ENCODE measurements at places on chromosomes 2 and 18.

GRCh38 chr18:49959176-49959575 is 145.8 kb upstream of the ACAA2 start:
- DNase-seq = no peak

- DNase-seq = no peak
Observed at GRCh38 chr18:77220726-77221125, 28.9 kb upstream of the GALR1 start.

DNA sequence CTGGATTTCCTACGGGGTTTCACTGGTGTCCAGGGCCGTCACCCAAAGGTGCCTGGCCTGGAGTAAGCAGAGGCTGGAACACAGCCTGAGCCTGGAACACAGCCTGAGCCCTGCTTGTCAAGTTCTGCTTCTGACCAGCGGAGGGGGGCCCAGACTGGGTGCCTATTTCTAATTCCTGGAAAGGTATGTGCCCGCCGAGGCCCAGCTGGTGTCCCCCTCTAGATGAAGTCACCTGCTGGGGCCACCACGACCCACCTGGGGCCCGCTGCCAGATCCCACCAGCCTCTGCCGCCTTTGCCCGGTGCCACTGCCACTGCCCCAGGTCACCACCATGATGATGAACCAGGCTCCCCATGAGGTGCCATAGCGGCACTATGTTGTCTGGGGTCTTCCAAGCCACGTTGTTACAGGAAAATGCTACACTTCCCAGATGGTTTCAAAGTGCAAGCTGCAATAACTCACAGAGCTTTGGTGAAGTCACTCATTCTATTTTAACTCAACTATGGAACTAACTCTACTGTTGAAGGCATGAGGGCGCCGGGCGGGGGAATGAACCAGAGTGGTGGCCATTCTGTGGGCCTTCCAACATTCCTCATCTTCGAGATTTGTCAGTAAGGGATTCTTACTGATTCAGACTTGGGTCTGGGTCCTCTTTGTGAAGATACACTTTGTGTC is 40.9 kb upstream of the LAPTM4A start:
- DNase-seq = no peak

- no peak for DNase-seq
Observed at GRCh38 chr18:63192126-63192884, 127.3 kb downstream of the BCL2 start.

DNA sequence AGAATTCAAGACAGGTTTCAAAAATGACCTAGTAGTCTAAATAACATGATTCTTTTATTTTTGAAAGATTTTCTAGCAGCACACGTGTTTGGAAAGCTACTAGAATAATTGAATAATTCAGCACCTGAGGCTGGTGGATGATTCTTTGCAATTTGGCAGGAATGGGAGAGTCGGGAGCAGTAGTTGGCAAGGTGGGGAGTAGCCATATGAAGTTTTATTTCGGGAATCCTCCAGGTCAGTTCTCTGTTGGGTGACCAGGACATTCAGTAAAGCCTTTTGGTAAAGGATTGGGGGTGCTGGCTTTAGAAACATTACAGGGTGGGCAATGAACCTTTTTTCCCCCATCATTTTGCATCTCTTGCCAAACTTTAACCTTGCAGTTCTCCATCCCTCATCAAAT is 75.0 kb upstream of the LYPD6B start:
- DNase-seq = no peak

GRCh38 chr18:10229458-10229857 is 225.0 kb upstream of the APCDD1 start:
- DNase-seq = no peak

GRCh38 chr18:51716277-51716676 is 518.8 kb upstream of the MEX3C start:
- no peak for DNase-seq

DNA sequence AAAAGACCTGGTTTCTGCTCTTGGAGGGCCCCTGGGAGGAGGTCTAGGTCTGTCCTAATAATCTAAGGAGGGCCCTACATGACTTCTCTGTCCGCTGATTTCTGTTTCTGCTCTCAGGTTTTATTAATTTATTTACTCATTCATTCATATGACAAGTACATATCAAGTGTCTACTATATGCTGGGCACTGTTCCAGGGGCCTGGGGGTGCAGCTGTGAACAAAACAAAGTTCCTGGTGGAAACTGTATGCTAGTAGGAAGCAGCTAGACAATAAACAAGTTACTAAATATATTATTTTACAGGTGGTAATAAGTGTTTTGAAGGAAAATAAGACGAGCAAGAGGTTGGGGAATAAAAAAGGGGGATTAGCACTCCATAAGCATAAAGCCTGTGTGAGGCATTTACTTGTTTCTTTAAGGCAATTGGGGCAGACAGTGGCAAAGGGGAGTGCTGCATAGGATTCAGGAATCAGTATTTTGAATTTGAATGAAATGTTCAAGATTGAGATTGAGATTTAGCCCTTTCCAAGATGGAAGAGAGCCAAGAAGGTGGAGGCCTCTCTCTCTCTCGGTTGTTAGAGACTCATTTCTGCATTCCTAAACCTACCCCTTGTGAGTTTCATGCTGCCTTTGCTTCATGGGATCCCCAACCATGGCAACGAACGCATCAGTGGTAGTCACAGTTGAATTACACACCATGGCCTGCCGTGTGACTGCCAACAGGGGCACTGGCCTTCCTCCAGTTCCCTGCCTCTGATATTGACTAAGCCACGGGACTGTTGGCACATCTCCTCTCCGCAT is 28.3 kb downstream of the DRC1 start:
- DNase-seq = peak; percentile 93

DNA sequence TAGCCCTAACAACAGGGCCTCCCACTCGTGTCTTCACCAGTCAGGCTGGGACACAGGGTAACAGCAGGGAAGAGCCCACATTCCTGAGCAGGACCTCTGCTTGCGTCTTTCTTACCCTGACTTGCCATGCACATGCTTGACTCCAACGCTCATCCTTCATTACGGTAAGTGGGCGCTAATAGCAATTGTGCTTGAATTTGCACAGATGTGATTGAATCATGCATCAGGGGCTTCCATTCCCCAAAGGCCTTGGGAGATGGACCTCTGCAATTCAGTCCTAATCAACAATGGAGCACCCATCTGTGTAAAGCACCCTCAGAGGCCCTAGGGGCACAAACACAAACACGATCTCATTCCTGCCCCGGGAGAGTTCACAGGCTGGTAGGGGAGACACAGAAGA is 13.5 kb downstream of the TEX51 start:
- DNase-seq = no peak

DNA sequence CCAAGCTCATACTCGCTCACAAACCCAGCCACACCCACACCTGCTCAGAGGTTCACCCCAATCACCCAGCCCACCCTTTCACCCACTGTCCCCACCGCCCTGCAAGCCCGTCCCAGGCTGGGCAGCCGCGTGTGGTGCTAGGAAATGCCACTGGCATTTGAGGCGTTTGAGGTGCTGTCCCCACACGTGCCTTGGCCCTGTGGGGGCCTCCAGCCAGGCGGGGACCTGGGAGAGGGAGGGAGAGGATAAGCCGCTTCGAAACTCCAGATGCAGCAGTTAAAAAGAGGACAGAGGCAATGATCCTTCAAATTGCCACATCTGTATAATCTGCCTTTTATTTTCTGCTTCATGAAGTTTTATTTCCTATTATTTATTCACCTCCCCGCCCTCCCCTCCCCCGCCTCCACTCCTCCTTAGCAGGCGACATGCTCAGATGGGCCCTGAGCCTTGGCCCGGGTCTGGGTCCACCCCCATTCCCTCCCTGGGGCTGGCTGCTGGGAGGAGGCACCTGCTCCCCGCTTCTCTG is 35.9 kb downstream of the PSD4 start:
- no peak for DNase-seq

DNA sequence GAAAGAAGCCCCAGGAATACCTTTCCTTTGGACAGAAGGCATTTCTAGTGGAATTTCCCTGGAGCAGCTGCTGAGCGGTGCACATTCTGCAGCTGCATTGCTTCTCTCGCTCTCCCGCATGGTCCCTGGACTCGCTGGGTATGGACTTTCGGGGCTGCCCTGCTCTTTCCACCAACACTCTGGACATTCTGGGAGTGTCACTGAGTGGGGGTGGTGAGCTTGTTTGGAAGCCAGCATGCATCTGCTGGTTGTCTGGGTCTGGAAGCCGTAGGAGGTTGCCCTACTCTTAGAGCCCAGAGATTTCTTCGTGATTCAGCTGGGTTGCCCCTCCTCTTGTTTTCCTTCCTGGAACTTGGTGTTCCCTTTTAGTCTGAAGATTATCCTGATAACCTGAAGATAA is 52.6 kb downstream of the TWIST2 start:
- DNase-seq = no peak

GRCh38 chr2:68870215-68870614 is 982 bp downstream of the BMP10 start:
- no peak for DNase-seq

GRCh38 chr2:101617796-101618195 is 79.7 kb upstream of the MAP4K4 start:
- DNase-seq = no peak

- no peak for DNase-seq
Observed at GRCh38 chr2:19790291-19790690, 111.5 kb downstream of the TTC32 start.

DNA sequence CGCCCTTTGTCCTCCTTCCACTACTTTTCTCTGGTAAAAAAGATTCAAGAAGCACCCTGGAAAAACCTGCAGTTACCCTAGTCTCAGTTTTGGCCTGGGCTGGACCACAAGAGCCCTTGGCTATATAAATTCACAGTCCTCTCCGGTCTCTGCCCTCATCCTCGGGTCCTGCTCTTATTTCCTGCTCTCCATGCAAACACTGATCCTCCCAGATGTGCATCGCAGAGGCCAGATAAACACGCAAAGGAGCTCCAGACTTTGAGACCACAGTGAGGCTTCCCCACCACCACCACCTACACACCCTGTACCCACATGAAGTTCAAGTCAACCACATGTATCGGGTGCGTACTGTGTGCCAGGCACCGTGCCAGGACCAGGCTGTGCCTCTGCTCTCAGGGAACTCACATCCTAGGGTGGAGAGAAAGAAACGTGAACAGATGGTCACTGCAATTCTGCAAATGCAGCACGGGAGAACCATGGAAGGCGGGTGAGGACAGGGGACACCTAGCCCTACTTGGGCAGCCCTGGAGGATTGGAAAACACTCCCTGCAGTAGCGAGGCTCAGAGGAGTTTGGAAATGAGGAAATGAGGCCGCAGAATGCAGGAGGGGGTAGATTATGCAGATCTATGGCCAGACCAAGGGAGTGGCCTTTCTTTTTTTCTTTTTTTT is 7.4 kb downstream of the CTDSP1 start:
- no peak for DNase-seq

GRCh38 chr2:207807516-207807915 is 37.8 kb upstream of the FZD5 start:
- no peak for DNase-seq

GRCh38 chr18:26556573-26556972 is 8.2 kb upstream of the KCTD1 start:
- no peak for DNase-seq

DNA sequence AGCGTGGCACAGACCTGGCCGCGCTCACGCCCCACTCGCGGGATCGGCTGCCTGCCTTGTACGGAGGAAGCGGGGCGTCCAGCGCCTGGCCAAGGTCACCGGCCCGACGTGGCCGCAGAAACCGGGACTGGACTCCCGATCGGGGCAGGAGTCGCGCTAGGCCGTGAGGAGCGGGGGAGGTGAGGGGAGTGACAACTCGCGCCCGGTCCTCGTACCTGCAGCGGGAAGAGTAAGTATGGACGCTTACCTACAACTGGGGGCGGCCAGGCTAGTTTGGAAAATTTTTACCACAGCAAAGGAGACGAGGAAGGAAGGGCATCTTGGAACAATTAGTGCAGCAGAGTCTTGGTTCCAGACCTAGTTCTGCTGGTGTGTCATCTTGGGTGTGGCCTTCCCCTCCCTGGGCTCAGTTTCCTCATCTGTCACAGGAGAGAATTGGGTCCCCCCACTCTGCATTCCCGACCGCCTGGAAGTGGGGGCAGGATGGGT is 693 bp downstream of the UBE2F start:
- no peak for DNase-seq

- peak; percentile 39 for DNase-seq
Observed at GRCh38 chr18:46148810-46149209, 44.6 kb downstream of the HAUS1 start.

GRCh38 chr2:142915502-142915901 is 38.0 kb downstream of the KYNU start:
- no peak for DNase-seq

DNA sequence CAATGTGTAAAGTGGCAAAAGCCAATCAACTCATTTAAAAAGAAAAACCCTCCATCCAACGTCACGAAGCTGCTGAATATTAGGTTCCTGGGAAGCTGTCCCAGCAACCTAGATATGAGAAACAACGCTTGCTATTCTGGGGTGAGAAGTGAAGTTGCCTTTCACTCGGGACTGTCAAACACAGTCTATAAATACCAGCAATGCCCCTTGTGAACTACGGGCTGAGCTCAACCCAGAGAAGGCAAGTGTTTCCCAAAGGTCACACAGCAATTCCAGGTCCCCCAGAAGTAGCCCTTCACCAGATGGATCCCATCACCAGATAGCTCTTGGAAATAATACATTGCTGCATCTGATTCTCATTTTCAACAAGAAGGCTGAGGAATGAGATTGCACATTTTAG is 67.9 kb downstream of the BCL11A start:
- DNase-seq = no peak

DNA sequence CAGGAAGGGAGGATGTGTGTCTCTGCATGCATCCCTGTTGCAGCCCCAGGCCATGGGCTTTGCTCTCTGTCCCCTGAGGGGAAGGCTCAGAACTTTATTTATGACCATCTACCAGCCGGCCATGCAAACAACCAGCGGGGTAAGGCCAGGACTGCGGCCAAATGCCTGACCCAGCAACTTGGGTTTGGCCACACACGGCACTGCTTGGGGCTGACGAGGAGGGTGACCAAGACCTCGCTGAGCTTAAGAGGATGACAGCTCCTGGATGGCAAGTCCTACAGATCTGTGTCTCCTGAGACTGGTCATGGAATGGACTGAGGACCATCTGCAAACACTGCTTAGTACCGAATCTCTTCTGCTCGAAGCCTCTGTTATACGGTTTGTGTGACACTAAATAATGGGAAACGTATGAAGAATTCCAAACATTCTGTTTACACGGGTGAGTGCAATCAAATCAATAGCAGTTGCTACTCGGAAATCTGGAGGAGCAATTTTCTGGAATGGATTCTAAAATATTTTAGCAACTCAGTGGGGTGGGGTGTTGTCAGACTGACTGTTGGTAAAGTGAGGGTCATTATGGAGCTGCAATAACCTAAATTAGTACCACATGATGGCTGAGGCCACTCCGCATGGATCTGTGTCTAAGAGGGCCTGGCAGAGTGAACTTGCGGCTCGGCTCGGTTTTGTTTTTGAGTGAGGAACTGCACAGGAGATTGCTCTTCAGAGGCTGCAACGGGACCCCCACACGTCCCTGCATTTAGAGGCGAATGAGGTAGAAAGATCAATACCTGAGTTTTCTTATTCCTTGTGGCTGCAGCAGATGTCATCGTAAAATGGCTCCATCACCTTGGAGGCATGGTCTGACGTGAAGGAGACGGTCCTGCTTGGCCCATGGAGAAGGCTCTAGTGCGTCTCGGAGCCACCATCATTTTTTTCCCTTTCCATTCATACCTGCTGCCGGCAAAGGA is 26.6 kb downstream of the TMEM18 start:
- DNase-seq = no peak
